Fibroblast of skin of left biceps (primary cell): ENCODE measurements at places on chromosomes 7 and 10.

- DNase-seq, result no peak
These were observed 60.7 kb upstream of the ICA1 start for GRCh38 chr7:8322667-8323066.

DNA sequence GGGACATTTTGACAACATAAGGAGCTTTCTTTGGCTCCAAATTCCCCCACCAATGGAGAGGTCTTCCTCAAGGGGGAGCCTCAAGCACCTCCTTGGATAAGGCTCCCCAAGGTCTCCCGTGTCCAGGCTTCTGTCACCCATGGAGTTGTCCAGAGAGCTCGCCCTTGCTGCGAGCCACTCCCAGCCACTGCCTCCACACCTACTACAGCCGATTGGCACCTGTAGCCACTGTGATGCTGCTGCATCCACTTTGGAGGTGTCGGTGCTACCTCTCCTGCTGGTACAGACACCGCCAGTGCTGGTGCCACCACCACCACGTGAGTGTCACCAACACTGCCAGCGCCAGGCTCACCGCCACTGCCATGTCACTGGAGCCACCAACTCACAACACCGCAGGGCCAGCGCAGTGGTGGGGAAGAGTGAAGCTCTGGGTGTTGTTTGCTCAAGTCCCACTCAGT is 22.1 kb upstream of the ENO4 start:
- DNase-seq, result no peak

DNA sequence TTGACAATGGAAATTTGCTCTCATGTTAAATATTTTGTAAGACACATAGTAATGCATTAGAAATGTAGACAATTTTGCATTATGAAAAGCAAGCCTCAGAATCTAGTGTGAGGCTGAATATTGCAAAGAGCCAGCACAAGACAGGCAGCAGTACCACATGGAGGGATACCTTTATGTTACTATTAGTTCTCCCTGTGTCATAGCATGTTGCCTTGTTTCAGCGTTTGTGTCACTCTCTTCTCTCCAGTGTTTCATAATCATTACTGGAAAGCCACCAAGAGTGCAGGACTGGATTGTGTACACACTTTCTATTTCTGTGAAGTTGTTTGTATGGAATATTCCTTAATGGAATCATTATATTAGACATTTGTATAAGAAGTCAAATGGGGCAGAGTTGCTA is 8.5 kb downstream of the AHR start:
- no peak for DNase-seq

DNA sequence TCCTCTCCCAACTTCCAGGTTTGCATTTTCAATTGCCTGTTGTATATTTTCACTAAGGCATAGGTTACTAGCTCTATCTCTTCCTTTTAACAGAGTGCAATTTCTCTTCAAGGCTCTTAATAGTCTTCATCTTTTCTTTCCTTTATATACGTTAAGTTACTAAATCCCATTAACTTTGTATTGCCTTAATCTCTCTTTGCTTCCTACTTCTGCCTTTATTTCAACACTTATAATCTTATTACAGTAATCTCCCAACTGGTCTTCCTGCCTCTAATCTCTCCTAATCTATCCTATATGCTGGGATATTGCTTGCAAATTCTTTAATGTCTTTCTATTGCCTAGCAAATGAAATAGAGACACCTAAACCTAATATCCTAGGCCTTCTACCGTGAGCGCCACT is 26.1 kb downstream of the ST7 start:
- no peak for DNase-seq

- peak; percentile 66 for DNase-seq
These were observed 44.6 kb upstream of the TSPAN13 start for GRCh38 chr7:16708980-16709379.

DNA sequence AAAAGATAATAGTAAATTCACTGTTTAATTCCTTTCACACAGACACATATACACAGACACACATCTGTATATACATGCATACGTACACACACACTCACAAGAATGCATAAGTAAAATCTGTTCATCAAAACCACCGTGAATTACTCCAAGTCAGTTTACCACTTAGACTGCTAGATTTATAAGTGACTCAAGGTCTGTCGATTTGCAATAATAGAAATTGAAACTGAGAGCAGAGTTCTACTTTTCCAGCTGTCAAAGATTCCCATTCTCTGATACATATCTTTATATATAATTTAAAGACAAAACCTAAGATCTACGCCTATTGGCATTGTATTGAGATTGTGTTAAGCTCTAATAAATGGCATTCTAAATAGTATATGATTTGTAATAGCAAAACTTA is 9.9 kb upstream of the HGF start:
- DNase-seq, result no peak

DNA sequence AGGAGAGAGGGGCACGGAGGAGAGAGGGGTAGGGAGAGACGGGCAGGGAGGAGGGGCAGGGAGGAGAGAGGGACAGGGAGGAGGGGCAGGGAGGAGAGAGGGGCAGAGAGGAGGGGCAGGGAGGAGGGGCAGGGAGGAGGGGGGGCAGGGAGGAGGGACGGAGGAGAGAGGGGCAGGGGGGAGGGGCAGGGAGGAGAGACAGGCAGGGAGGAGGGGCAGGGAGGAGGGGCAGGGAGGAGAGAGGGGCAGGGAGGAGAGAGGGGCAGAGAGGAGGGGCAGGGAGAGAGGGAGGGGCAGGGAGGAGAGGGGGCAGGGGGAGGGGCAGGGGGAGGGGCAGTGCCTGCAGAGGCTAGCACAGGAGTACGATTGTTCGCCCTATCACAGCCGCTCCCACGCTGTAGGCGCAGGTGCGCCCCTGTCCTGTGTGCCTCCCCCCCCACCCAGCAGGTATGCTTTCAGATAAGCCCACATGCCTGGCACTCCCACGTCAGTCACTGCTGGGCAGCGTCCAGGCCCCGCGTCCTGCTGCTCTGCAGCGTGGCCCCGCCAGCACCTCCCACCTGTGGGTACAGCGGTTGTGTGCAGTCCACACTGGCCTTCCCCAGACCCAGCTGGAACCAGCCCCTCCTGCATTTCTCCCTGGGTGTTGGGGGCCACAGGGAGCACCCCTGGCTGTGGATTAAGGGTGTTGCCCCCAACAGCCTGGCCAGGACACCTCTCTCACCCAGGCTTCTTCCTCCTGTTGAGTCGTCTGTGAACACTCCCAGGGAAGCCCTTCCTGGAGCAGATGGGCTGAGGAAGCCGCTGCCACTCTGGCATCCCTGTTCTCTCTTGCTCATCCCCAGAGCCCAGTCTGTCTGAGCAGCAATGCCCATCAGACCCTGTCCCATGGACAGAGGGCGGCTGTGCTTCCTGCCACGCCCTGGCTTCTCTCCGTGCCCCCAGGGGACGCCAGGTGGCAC is 10.8 kb downstream of the NKX6-2 start:
- peak; percentile 87 for DNase-seq

- DNase-seq, result no peak
These were observed 180.1 kb downstream of the ARID5B start for GRCh38 chr10:62081341-62082270.

DNA sequence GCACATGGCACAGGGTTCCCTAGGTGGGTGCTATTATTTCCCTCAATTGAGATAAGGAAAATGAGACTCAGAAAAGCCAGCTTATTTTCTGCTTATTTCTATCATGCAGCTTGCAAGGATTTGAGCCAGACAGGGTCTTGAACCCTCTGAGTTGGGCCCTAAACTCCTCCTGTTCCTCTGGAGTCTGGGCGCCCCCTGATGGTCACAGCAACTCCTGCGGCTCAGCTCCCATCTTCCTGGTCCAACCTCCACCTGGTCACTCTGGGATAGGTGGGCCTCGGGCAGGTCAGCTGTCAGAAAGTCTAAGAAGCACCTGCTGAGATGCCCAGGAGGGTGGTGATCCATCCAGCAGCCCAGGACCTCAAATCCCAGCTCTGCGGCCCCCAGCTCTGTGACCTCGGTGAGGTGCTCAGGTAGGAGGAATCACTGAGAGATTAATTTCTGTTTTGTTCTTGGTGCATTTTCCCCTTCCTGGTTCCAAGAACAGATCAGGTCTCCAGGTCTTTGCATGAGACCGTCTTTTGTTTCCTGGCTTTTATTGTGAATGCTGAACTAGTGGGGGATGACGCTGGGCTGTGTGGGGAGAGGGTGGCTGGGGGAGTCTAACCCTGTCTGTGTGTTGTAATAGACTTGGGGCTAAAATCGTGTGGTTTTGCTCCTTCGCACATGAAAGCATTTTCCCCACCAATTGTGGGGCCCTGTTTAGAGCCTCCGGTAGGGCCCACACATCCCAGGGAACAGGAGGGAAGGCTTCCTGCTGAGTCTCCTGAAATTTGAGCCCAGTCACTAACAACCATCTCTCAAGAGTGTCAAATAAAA is 32.8 kb downstream of the TMEM130 start:
- no peak for DNase-seq

DNA sequence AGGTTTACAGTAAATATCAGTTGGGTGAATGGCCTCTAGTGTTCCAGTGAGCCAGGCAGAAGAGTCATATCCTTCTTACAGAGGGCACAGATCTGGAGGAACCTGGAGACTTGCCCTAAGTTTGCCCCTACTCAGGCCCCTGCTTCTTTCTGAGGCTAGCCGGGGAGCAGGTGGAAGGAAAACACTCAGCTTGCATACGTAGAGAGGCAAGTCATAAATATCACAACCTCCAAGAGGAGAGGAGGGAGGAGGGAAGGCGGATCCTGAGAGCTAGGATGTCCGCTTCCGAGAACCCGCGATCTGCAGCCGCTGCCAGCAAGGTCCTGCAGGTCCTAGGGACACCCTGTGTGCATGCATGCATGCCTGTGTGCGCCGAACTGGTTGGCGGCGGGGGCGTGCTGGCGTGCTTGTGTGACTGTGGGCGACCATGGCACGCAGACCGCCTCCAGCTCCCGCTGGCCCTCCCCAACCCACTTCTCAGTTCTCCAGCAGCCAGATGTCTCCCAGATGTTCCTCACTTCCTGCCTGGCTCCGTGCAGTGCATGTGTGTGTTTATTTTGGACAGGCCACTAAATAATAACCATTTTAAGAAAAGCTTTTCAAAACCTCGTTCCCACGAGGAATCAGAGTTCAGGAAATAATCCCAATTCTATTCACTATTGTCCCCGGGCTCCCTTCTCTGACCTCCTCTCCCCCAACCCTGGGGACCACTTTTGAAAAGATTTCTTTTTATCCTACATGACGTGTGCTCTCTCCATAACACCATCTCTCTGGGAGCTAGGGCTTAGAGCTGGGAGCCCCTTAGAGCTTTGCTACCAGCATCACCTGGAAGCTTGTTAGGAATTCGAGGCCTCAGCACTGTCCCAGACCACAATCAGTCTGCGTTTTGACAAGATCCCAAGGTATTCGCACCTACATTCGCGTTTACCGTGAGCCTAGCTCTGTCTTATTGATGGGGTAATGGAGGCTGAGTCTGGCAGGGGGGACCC is 32.4 kb downstream of the UNC5B start:
- peak; percentile 80 for DNase-seq

- DNase-seq, result no peak
These were observed 36.3 kb downstream of the TRIL start for GRCh38 chr7:28921822-28922221.

GRCh38 chr10:28872587-28873165 is 195.4 kb downstream of the BAMBI start:
- DNase-seq, result no peak

- no peak for DNase-seq
These were observed 712 bp downstream of the FOXP2 start for GRCh38 chr7:114415064-114415989.

GRCh38 chr10:118175148-118175547 is 128.4 kb upstream of the RAB11FIP2 start:
- DNase-seq, result no peak

DNA sequence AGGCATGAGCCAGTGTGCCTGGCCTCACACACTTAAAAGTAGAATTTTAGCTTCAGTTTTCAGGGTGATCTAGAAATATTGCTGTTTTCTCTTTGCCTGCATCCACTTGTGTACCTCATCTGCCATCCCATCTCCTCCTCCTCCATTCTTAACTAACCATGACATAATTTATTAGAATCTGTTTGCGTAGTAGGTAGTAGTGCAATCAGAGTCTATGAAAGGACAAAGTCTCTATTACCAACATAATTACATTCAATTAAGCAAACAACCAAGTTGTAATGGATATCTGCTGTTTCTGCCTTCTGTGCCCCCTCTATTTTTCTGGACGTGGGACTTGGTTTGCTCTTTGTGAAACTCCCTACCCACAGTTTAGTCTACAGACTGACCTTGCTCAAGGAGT is 72.9 kb downstream of the CDK14 start:
- DNase-seq, result no peak

GRCh38 chr10:119726676-119727261 is 919 bp downstream of the INPP5F start:
- DNase-seq, result no peak

GRCh38 chr10:21976739-21977138 is 26.8 kb downstream of the DNAJC1 start:
- no peak for DNase-seq

- no peak for DNase-seq
These were observed 8.7 kb downstream of the TTYH3 start for GRCh38 chr7:2640482-2640830.

DNA sequence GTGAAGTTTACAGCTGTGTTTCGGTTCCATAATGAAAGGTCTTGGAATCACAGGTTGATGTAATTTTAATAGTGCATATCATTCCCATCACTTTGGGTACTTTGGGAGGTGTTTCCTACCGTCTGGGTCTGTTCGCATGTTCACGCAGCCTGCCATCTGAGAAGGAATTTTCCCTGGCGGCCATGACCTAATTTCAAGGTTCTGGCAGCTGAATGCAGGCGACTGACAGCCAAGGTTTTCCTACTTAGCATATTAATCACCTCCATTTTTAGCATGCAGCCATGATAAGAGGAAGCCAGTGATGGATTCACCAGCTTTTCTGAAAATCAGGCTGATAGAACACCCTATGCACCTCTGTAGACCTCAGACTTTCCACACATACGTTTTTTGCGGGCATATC is 319.1 kb upstream of the TMEM229A start:
- no peak for DNase-seq

DNA sequence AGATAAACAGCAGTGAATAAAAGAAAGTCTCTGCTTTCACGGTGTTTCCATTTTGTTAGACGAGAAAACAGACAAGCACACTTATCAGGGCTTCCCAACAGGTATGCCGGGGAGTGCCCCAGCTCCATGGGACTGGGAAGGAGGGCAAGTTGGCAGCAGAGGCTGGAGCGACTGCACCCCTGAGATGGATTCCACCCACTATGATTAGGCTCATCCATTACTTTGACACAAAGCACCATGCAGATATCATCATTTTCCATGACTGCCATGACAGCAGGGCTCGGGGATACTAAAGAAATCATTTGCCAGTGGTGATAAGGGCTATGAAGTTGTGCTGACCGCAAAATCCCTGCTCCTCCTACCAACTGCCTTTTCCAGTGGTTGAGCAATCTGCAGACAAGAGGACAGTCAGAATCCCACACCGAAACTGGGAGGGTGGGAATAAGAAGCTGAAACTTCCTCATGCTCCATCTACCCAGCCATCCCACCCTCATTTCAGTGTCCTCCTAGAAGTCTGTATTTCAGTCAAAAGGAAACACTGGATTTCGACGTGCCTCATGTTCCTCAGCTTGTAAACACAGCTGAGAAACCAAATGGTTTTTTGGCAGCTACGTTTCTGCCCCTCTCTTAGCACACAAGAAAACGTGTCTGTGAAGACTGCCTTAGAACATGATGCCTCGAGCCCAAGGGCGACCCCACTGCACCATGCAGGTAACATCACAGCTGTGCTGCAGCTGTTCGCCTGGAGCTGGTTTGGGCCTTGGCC is 15.5 kb downstream of the CREB3L2 start:
- no peak for DNase-seq
